ENCODE measurements at places on chromosomes 4 and X.

DNA sequence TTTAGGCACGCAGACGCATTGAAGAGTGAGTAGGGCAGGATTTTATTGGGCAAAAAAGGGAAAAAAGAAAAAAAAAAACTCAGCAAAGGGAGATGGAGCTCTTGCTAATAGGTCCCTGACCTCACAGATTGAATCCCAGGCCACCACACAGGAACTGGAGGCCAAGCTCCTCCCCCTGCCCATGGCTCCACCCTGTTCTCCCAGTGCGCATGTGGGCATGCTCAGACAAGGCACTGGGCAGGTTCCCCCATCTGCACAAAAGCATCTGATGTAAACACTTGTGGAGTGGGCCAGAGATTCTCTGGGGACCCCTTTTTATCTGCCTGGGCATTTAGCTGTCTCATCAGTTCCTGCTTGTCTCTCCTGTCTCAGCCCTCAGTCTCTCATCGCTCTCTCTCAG lies 9.5 kb downstream of the FRMD7 start:
- DNase-seq, result no peak

DNA sequence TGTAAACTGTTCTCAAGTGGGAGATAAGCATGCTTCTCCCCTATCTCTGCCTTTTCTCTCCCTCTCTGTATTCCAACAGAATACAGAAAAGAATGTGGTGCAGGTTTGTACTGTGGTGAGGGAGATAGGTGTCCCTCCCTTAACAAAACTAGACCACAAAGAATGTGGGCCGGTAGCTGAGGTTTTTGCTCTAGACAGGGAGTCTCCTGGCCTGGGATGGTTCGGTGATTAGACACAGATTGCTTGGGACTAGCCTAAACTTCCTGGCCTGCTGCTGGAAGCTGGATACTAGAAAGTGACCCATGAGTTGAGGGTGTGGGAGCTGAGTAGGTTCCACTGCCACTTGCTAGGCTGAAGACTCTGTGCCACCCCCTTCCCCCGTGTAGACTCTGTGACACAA lies 143.0 kb downstream of the CXXC4 start:
- DNase-seq, result no peak

GRCh38 chr4:87497159-87497558 lies 32.0 kb downstream of the SPARCL1 start:
- DNase-seq, result no peak

GRCh38 chrX:39677585-39677977 lies 420.2 kb downstream of the BCOR start:
- DNase-seq, result no peak

DNA sequence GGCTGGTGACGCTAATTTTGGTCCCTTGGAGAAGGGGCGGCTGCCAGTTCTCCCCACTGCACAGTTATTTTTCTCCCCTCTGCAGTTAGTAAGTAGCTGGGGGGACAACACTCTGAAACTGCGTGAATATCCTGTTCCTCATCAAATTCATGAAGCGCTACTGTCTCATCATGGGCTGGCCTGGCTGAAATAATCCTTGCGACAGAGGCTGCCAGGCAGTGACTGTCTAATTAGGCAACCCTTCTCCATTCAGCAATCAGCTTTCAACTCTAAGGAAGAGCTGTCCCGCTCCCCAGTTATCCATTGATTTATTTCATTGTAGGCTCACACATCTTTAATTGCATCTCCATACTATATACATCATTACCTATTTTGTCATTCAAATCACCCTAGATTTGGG lies 8.2 kb downstream of the SH3TC1 start:
- DNase-seq, result no peak

DNA sequence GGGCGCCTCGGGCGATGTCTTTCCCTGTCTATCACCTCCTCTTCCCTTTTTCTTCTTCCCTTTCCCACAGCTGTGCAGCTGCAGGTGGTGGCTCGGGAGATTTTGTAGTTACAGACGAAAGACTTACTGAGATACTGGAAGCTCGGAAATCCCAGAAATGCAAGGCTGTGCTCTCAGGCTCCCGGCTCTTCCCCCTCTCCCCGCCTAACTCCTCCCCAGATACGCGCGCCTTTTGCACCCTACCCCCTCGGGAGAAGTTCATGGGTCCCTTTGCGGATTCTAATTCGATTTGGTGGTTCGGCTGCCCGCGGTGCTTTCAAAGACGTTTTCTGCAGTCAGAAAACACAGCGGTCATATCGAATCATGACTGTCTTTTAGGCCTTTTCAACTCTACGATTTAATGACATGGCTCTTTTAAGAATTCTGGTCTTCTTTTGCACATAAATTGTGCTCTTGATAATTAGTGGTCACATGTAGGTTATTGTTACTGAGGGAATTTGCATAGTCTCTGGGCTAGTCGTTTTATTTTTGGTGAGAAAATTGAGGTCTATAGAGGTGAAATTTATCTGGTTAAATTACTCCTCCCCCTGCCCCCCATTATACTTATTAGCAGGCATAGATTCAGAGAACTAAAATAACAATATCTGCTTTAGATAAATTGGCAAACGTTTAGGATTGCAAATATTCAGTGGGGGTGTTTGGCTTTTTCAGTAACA lies 1.6 kb downstream of the SEPTIN11 start:
- no peak for DNase-seq

- DNase-seq, result no peak
Observed at GRCh38 chrX:114073926-114074325, 510.0 kb upstream of the HTR2C start.

- DNase-seq, result no peak
Observed at GRCh38 chrX:129609395-129609794, 45.4 kb downstream of the APLN start.

GRCh38 chr4:25190407-25190806 lies 30.2 kb upstream of the SEPSECS start:
- DNase-seq, result no peak

GRCh38 chrX:14235004-14235403 lies 205.3 kb upstream of the GEMIN8 start:
- no peak for DNase-seq

DNA sequence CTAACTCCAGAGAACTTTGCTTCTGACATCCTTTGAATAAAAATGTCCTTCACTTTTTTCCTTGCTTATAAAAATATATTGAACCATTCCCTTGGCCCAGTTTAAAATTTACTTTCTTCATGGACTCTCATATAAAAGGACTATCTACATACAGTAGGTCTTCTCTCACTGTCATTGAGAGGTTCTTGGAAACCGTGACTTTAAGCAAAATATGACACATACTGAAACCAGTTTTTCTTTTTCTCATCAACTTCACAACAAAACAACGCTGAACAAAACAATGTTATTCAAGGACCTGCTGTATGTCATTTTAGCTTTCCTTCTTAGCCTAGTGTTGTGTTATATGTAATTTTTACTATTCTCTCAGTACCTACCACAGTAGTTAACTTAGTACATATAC lies 496.8 kb downstream of the CENPC start:
- DNase-seq, result no peak

All from renal pelvis (tissue), 12 donors.